NK-92 treated with Interleukin-12 subunit alpha and Interleukin-12 subunit beta, amount 100 ng/mL, for 24 hours (cell line): ENCODE measurements at places on chromosomes 7 and 10.

DNA sequence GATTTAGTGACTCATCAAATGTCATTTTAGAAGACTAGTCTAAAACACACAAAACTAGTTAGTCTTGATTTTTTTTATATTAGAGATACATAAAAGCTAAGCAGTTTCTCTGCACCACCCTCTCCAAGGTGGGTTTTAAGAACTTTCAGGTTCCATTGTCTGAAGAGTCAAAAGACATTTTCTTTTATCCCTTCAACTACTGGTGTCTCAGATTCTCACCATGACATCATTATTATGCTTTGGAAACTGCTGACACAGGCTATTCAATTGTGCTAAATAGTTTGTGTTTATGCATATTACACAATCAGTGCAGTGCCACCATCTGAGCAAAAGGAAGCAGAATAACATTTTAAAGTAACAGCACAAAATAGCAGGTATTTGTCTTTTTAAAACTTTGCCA is 52.2 kb downstream of the IGF2BP3 start:
- DNase-seq: no peak

DNA sequence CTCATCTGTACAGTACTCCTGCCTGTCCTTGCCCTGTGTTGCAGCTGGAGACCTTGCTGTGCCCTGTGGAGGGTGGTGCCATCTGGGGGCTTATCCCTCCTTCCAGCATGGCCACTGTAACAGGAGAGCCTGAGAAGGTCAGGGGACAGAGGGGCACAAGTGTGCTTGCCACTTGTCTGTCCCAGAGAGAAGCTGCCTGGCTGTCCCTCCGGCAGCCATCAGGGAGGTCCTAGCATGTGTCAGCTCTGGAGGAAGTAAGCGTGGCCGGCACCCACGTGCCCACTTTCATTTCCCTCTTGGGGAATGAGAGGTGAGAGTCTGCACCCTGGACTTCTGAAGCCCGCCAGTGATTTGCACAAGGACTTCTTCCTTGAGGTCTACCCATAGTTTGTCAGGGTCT is 97.0 kb upstream of the PPIF start:
- DNase-seq: no peak

GRCh38 chr7:140983802-140984201 is 30.9 kb downstream of the MRPS33 start:
- no peak for DNase-seq

DNA sequence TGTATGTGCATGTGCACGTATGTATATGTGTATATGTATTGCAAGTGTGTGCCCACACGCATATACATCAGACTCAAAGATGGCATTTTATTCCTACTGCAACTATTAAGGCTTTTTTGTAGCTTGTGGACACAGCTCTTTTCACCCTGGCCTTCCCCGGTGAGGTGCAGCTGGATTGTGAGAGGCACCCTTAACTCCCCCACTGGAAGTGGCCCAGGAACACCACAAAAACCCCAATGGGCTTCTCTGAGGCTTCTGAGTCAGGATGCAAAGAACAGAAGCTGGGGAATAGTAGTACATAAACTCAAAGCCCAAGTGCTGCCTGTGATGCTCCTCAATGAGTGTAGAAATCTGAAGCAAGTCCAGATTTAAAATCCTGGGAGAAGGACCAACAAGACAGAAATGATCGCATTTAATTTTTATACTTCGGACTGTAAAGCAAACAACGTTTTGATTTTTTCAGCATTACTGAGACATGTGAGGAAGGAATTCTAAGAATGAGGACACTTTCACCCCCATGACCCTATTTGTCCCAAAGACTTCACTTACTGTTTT is 369.2 kb upstream of the MGMT start:
- DNase-seq: no peak

DNA sequence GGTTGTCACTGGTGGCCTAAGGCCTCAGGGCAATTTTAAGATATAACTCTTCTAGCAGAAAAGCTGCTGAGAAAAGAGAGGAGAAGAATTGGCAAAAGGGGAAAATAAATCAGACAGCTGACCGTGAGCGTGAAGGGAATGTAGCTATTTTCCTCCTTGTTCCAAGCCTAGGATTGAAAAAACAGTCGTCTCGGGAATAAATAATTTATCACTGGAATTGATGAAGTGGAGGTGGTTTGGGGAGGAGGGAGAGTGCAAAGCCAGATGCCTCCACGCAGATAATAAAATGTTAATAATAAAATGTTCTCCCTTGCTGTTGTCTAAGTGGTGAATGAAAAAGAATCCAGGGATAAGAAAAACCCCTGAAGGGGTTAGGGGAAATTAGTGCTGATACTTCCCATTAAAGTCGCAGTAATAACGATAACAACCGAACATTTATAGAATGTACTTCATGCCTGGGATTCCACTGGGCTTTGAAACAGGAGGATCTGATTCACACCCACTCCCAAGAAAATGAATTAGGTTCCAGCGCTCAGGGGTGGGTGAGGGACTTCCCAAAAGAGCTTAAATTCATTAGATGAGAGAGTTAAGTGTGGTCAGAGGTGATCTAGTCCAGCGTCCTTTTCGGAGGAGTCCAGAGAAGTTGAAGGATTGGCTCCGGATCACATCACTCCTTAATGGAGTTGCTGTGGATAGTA is 27.3 kb downstream of the BAMBI start:
- DNase-seq: no peak

GRCh38 chr7:94434042-94434441 is 39.3 kb downstream of the COL1A2 start:
- DNase-seq: no peak

GRCh38 chr7:128025380-128025779 is 5.9 kb downstream of the LRRC4 start:
- DNase-seq: no peak

- DNase-seq: no peak
Measured at GRCh38 chr10:59387951-59388670, 25.8 kb upstream of the FAM13C start.

DNA sequence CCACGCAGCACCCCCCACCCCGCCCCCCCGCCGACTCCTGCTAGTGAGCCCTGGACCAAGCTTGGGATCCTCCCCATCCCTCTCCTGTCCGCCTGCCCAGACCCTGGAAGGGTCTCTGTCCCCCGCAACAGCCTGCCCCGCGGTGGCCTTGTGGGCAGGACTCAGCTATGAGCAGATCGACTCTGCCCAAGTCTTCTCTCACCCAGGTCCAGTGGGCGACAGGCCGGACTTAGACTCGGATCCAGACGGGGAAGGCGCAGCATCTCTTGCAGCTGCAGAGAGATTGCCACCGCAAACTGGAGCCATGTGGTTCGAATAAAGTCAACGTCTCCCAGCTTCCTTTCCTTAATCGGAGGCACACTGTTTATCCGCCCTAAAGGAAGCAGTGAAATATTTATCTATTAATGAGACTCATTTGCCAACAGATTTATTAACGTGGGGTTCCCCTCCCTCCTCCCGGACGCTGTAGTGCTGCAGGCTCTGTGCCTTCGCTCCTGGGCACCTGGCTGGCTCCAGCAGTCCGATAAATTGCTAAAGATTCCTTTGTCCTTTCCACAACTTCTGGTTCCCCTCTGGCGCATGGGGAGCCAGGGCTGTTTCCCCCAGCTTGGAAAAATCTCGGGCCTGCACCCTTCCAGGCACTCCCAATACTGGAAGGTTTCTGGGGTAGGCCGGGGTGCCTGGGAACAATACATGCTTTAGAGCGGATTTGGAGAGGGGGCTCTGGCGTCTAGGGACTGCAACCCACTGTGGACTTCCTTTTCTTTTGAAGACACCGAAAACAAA is 634 bp upstream of the HOXA7 start:
- DNase-seq: no peak

DNA sequence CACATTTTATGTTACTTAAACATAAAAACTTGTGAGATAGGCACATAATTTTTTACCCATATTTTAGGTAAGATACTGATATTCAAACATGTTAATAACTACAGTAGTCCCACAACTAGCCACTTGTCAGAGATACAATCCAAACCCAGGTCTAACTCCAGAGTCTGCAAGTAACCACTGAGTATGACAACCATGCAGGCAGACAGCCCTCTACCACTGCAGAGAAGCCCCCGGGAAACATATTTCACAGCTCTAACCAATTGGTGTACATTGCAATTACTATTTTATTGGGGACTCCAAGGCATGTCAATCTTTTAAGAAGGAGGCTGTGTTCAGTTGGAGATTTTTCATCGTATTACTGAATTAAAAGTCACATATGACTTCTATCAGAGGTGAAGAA is 107.2 kb upstream of the FAM133B start:
- no peak for DNase-seq

DNA sequence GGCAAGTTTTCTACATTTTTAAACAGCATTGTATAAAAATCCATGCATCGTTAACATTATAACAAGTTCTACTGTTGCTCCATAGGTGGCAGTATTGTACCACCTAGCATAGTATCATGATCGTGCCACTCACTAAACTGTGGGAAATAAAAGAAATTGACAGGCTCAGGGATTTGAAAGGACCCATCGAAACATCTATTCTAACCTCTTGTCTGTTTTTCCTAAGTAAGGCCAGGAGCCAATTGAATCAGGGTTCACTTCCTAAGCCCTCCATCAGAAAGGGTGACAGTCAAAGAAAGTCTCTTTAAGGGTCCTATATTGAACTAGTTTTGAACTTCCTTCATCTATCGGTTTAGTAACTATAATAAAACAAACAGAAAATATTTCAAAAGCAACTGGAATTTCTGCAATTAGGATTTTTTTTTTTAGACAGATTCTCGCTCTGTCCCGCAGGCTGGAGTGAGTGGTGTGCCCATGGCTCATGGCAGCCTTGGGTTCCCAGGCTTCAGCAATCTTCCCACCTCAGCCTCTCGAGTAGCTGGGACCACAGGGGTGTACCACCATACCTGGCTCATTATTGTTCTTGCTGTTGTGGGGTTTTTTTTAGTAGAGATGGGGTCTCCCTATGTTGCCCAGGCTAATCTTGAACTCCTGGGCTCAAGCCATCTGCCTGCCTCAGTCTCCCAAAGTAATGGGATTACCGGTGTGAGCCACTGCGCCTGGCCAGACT is 9.4 kb downstream of the HACD1 start:
- DNase-seq: no peak

DNA sequence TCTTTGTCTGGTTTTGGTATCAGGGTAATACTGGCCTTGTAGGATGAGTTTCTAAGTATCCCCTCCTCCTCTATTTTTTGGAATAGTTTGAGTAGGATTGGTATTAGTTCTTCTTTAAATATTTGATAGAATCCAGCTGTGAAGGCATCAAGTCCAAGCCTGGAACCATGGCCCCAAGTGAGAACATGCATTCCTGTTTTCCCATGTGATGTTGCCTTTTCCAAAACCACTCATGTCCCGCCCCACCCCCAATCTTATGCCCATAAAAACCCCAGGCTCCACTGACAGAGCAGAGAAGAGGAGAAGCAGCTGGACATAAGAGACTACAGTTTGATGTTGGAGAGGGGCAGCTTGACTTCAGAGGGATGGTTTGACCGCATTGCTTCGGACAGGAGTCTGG is 71.2 kb downstream of the MINPP1 start:
- no peak for DNase-seq

DNA sequence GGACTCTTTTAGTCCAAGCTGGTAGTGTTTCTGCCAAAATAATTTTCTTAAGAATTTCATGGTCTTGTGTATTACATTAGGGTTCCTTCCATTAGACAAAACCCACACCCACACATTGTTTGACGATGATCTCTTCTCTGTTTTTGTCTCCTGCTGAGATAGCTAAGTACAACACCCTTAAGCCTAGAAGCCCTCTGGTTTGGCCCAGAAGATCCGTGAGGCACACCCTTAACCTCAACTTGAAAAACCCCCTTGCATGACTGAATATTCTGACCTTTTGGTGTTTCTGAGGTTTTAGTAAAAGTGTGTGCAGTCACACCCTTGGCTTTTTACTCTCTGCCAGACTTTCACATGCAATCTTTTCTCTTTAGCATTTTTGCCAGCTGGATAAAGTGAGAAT is 29.3 kb upstream of the ERCC6 start:
- DNase-seq: no peak

DNA sequence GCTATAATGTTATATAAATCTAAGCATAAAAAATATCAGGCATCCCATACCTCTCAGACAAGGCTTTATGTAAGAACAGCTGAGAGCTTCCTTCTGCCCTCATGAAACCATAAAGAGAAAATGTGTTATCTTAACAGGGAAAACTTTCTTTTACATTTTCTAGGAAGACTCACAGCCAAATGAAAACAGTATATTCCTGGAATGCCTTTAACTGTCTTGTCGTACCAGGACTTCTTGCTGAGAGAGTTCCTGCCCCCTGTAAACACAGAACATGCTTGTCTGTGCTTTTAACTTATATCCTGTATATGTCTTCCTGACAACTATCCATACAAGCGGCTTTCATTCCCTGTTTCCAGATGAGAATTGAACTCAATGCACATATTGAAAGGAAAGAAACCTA is 64.8 kb upstream of the AHR start:
- no peak for DNase-seq

GRCh38 chr7:91140286-91140685 is 123.9 kb upstream of the FZD1 start:
- no peak for DNase-seq

DNA sequence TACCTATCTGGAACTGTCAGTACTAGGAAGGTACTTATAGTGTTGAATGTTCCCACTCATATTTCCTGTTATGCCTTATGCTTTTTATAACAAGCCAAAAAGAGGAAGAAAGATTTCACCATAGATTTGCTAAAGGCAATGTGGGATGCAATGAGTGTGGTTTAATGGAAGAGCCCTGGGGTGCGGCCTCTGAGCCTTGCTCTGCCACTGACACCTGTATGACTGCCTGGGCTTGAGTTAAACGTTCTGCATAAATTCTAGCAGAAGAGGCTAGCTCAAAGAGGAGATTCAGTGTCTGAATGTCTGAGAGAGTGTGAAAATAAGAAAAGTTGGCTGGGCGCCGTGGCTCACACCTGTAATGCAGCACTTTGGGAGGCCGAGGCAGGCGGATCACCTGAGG is 143.8 kb downstream of the TPST1 start:
- no peak for DNase-seq

DNA sequence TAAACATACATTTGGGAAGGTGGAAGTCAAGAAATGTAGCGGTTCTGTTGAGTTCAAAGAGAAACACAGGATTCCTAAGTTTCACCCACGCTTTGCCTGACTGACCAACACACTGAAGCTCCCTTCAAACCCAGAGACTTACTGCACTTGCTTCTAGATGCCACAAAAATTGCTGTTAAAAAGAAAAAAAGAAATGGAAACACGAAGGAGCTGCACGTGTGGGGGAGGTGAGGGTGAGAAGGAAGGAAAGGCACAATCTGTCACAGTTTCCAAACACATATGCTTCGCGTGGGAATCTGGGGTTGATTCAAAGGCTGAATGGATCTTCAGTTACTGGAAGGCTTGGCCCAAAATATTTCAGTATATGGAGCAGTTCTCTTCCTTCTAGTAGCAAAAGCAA is 495.6 kb downstream of the DNAJB6 start:
- DNase-seq: no peak
